ENCODE measurements at places on chromosomes 11 and 22.

DNA sequence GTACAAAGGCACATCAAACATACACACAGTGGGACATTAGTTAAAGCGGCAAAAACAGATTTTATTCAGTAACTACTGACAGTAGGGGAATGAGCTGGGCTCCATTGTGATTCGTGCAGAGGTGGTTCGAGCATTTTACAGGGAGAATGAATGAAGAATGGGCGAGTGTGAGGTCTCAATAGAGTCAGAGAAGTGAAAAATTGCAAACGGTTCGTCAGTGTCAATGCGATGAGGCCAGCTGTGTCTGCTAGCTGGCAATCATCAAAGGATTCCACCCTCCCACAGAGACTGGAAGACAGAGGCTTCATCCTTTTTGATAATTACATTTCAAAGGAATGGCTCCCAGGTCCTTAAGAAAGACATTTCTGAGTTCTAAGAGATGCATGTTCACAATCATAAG, 17.4 kb downstream of the OR4D9 start:
- DNase-seq, result no peak

GRCh38 chr11:63713766-63714165, 32.5 kb downstream of the RTN3 start:
- no peak for DNase-seq

DNA sequence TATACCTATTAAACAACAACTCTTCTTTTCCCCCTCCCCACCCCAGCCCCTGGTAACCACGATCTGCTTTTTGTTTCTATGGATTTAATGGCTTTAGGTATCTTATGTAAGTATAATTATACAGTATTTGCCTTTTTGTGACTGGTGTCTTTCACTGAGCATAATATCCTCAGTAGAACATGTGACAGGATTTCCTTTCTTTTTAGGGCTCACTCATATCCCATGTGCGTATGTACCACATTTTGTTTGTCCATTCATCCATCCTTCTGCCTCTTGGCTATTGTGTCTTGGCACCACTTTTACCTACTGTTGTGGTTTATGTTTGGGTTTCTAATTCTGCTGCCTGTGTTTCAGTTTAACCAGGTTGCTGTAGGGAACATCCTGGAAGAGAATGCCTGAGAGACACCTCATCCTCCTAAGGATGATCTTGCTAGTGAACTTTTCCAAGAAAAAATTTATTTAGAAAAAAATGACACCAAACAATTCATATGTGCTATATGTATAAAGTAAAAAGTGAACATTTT, 77.6 kb upstream of the SESN3 start:
- DNase-seq, result no peak

DNA sequence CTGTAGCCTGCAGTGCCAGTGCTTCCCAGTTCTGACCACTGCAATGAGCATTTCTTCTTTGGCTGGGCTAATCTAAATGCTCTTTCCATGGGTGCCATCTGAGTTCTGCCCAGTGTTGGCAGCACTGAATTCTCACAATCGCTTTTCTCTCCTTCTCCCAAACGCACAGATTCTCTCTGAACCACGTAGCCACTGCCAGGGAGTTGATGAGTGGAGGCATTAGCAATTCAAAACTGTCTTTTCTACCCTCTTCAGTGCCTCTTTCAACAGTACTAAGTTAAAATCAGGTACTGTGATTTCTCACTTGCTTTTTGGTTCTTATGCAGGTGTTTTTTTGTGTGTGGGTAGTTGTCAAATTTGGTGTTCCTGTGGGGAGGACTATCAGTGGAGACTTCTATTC, 745.0 kb upstream of the ANO5 start:
- DNase-seq, result no peak

DNA sequence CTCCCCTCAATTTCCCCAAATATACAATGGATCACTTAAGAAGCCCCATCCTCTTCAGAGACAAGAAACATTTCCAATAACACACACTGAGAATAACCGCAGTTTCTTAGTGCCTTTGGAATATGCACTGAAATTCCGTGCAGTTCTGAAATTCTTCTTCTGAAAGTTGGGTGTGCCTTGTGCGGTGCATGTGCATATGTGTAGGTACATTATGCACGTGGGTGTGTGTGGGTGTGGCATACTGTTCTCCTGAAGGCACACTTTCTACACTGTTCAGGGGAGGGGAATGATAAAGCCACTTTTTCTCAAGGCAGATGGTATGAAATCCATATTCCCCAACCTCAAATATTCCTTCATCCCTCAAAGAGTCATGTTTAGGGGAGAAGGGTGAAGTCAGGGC, 1.7 kb downstream of the EXPH5 start:
- DNase-seq, result no peak

DNA sequence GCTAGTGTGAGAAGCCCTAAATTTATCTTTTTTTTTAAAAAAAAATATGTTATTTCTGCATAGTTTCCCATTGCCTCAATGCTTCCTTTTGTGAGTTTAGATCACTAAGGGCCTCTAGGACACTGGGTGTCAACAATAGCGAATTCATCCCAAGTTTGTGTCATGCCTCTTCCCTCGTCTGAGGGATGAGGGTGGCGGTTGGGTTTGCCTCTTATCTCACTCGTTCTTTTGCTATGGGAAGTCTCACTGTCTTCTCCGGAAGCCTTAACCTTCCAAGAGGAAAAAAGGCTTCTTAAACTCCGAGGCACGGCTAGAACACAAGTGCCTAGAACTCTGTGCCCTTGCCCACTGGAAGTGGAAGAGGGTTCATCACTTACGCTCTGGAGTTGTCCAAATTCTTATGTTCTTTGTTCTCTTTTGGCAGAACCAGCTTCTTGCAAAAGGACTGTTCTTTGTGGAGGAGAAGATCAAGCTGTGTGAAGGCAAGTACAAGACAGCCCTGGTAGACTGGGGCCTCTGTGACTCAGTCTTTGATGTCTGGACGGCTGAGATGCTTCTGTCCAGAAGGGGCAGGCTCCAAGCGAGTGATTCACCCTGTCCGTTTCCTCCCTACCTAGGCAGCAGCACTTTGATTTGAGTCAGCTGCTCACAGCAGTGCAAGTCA, 78.5 kb downstream of the TRAF6 start:
- DNase-seq, result peak; percentile 86

DNA sequence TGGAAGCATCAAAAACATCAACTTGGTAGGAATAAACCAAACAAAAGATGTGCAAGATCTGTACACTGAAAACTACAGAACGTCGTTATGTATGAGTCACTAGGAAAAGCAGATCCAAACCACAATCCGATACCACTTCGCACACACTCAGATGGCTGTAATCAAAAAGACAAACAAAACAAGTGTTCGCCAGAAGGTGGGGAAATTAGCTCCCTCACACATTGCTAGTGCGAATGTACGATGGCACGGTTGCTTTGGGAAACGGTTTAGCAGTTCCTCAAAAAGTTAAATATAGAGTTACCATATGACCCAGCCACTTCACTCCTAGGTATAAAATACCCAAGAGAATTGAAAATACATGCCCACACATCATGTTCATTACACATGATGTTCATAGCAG, 14.8 kb upstream of the CARD10 start:
- DNase-seq, result peak; percentile 52

GRCh38 chr11:1083621-1084551, 9.2 kb downstream of the MUC2 start:
- DNase-seq, result no peak

DNA sequence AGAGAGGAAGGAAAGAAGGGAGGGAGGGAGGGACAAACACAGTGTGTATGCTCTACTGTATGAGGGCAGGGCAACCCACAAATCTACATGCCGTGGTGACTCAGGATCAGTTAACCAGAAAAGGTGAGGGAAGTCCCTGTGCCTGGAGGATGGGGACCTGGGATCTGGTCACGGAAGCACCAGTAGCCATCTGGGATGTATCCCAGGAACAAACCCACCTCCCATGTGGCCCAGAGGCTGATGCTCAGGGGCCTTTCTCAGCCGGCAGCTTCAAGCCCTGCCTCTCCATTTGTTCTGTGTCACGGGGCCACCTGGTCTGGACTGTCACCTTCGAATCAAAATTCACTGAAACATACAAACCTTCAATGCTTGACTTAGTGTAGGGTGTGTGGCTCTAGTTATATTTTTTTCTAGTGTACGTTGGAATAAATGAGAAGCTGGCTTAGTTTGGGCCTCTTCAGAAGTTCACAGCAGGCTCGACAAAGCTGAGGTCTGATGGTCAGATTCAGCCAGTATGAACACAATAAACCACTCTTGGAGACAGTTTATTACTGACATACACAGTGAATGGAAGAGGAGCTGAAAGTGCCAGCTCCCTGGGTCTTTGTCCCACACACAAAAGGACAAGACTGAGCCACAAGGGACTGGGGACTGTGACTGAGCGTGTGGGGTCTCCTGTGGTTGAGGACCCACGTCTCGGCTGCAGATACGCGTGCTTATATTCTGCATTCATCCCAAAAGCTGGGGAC, 23.5 kb upstream of the RTL6 start:
- DNase-seq, result no peak

- DNase-seq, result no peak
Observed at GRCh38 chr22:22180738-22181285, 63.8 kb upstream of the VPREB1 start.

DNA sequence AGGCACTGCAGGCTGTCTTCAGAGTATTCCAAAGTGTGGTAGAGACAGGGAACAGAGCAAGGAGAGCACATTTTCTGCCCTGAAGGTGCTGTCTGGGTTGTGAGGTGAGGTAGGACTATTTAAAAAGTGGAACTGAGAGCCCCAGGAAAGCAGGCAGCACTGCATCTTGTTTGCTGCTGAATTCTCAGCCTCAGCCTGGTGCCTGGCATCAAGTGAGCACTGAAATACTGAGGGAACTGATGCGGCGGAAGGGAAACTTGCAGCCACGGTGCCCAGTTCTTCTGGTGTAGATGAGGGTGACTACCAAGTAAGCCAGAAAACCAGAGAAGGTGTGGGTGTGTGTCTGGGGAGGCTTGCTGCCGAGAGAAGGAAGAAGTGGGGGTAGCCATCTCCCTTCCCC, 59.5 kb downstream of the TNRC6B start:
- no peak for DNase-seq

- DNase-seq, result no peak
Observed at GRCh38 chr22:37454857-37455686, 27.8 kb upstream of the ELFN2 start.

DNA sequence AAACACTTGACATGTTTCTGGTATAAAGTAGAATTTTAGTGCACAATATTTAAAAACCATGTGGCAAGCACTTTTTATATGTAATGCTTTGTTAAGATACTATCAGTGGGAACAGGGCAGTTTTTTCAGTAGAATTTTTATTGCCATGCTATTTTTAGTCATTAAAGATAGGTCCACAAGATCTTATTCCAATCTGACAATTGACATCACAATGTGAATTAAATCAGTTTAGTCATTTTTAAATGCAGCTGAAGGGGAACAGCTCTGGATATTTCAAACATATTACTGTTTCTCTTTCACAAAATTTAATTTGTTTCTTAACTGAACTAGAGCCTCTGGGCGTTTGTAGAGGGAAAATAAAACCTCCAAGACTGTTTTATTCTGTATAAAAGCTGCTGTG, 194.1 kb downstream of the MSANTD4 start:
- DNase-seq, result no peak

DNA sequence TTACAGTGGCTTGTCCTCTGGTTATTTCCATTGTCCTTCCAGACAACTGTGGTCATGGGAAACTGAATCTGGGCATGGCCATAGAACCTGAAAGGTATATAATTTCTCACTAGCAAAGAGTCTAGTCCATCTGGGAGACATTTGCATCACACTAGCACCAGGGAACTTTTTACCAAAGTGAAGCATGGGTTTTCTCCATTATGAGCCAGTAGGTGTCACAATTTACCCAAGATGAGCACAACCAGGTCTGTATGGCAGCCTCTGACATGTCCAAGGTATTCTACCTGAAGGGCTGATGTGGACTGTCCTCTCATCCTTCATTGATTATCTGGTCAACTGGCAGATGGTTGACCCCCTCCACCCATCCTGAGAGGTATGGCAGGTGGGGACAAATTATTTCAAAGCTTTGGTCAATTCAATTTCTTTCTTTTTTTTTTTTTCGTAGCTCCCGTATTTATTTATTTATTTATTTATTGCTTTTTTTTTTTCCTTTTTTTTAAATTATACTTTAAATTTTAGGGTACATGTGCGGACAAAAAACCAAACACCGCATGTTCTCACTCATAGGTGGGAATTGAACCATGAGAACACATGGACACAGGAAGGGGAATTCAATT, 425.9 kb downstream of the TMEM135 start:
- DNase-seq, result peak; percentile 8

- DNase-seq, result no peak
Observed at GRCh38 chr22:24519496-24519895, 24.4 kb downstream of the UPB1 start.

- DNase-seq, result no peak
Observed at GRCh38 chr11:17238377-17238776, 30.6 kb upstream of the PIK3C2A start.

- no peak for DNase-seq
Observed at GRCh38 chr11:35583843-35584242, 34.4 kb upstream of the FJX1 start.

DNA sequence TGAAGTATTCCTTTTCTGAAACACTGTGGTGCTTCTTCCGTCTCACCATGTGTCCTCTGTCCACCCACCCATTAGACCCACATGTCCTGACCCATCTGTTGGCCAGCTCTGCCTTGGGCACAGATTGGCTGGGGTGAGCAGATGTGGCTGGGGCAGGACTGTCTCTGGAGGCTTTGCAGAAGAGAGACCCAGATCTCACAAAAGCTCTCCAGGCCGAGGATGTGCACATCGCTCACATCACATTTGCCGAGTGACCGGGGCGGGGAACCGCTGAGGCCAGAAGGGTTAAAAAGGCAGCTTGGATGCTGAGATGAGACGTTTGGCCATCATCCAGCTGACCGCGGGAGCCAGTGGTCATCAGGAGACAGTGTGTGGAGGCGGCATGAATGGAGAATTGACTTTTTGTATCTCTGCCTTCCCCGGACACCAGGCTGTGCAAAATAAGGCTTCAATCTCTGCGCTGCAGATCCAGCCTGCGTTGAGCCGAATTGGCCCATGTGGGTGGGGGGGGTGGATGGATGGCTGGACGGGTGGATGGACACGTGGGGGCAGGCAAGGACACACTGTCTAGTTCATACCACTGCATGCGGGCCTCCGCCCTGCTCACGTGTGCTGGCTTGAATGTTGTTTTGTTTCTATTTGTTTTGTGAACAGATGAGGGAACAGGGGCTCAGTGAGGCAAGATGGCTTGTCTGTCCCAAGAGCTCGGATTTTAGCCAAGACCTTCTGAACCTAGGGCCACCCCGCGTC, 6.1 kb downstream of the IFITM10 start:
- no peak for DNase-seq
